ENCODE measurements at places on chromosomes 5 and 9.

DNA sequence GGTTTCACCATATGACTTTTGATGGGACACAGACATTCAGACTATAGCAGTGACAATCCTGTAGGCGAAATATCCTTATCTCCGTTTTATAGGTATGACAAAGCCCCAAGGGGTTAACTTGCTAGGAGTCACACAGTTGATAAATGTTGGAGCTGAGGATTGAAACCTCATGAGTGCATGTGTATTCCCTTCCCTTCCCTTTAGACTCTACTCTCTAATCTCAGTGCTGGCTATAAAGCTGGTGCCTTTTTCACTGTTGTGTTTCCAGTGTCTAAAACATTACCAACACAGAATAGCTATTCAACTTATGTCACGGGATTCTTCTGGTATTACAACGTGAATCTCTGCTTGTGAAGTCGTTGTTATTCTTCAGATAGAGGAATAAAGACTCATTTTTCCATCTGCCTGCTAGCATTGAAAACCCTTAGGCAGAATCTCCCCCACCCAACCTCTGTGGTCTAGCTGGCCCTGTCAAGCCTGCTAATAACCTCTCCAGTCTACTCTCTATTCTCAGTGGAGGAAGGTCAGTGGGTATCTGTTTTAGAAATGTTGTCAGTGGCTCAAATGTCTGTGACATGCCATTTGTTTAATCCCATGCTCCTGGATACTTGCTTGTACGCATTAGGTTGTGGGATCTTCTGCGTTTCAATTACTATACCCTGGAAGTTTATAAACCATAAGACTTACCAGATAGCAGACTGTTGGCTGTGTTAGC lies 121.2 kb downstream of the TLE4 start:
- no peak for DNase-seq

DNA sequence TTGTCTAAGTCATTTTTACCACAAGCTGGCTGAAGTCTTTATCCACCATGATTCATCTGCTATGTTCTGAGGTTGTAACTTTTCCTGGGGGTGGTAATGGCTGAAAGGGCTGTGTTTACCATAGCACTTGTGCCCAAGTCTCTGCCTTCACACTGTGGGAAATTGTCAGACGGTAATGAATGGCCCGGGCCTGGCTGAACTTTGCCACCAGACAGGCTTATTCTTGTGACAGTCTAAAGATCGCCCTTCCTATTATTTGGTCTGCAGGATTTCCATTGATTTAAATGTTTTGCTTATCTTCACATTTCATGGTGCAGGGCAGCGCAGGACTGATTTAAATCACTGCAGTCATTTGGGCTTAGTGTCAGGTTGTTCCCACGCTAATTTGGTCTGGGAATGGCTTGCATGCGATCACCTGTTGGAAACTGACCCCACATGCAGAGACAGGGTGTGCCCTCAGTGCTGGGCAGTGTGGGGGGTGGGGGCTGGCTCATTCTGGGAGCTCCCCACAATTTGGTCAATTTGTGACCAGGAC lies 109.3 kb upstream of the ICE1 start:
- DNase-seq: no peak

DNA sequence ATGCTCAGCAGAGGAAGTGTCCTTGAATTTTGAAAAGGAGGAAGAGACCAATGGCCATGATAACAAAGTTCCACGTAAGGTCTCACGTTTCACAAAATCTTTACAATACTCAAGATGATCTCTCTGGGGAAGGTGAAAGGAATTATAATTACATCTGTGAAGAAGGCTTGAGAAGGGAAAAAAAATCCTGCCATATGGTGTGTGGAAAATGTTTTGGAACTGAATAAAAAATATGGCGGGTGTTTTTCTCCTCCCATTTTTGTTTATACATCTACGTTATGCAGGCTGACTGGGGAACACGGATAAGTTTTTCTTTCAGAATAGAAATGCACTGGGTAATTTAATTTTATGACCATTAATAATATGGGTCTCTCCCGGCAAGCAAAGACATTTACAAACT lies 425.6 kb upstream of the BRINP1 start:
- no peak for DNase-seq

GRCh38 chr5:116358911-116359418 lies 215.7 kb downstream of the SEMA6A start:
- DNase-seq: no peak

DNA sequence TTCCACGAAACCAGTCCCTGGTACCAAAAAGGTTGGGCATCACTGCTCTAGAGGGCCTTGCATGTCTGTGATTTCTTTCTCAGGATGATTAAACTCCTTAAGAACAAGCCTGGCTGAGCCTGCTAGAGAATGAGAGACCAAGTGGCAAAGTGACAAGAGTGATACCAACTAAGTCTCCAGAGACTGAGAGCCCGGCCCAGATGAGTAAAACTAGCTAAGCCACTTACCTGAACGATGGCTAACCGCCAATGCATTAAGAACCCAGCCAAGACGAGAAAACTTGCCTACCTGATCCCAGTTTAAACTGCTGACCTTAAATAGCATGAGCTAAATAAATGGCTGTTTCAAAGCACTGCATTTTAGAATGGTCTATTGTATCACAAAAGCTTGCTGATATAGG lies 5.6 kb upstream of the CCDC152 start:
- no peak for DNase-seq

GRCh38 chr9:19922476-19923118 lies 133.8 kb upstream of the SLC24A2 start:
- no peak for DNase-seq

DNA sequence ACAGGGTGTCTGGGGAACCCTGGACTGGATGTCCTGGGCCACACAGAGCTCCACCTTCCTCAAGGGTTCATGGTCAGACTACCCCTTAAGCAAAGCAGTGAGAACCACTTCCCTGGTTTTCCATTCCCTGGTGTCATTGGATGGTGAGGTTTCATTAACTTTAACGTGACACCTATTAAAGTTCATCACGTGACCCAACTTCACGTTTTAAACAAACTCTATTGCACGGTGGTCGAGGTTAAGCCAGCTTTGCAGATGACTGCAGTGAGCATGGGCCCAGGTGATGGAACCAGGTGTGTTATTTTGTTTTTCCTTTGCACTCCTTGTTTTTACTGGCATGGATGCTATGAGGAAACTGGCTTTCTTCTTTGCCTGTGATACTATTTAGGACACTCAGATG lies 385.7 kb upstream of the IRX1 start:
- DNase-seq: no peak

DNA sequence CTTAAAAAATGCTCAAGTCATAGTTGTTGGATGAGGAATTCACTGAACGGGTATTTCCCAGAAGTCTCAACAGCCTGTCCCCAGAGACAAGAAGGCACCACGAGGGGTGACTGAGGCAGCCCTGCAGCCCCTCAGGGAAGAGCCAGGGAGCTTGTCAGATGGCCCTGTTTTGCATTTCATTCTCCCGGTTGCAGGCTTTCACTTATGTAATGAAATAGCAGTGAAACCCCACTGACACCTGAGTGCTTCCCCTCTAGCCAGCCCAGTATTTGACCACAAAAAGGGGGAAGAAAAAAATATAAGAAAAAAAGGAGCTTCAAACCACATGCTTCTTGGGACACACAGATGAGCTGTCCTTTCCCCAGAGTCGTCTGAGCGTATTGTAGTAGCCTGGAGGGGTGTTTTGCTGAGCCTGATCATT lies 75.3 kb upstream of the IL12B start:
- DNase-seq: no peak

DNA sequence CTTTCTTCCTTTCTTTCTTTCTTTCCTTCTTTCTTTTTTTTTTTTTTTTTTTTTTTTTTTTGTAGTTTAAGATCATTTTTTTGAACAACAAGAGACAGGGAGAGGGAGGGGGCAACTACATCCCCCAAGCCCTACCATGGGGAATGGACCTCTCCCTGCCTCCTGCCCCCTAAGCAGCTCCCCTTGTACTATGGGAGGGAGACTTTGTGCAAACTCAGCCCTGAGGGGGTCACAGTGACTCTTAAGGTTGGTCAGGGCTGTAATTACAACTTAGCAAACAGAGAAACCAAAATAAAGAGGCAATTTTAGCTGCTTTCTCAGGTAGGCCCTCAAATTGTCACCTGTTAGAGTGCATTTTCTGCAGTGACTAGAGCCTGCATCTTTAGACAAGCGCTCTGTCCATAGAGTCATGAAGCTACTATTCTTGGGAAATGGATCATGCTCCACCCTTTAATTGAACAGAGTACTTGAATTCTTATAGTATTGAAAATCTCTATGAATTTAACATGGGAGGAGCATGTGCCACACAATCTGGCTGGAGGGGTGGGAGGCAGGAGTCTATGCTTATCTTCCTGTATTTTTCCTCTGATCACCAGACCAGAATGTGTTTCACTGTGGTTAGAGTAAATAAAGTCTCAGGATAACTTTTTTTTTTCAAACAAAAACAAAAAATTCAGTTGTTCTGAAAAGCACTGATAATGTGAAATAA lies 24.3 kb upstream of the PIK3R1 start:
- DNase-seq: no peak

- DNase-seq: no peak
These were observed 24.1 kb downstream of the PITX1 start for GRCh38 chr5:135009736-135010501.

- no peak for DNase-seq
These were observed 57.3 kb downstream of the S1PR3 start for GRCh38 chr9:89048616-89049015.

DNA sequence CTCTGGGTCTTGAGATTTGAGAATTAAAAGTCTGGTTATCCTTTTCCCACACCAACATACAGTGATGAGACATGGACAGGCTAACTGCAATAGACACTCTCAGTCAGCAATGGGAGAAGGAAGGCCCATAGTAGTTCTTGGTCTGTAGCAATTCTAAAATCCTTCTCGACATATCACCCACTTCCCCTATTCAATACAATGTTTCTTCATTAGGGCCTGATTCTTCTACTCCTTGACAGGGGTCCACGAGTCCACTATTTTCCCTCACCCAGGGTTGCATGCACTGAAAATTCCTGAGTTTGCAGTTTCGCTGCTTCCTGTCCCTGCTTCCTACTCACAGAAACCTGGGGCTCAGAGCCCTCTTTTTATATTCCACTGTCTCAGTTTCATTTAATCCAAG lies 402.8 kb downstream of the MAT2B start:
- DNase-seq: no peak

DNA sequence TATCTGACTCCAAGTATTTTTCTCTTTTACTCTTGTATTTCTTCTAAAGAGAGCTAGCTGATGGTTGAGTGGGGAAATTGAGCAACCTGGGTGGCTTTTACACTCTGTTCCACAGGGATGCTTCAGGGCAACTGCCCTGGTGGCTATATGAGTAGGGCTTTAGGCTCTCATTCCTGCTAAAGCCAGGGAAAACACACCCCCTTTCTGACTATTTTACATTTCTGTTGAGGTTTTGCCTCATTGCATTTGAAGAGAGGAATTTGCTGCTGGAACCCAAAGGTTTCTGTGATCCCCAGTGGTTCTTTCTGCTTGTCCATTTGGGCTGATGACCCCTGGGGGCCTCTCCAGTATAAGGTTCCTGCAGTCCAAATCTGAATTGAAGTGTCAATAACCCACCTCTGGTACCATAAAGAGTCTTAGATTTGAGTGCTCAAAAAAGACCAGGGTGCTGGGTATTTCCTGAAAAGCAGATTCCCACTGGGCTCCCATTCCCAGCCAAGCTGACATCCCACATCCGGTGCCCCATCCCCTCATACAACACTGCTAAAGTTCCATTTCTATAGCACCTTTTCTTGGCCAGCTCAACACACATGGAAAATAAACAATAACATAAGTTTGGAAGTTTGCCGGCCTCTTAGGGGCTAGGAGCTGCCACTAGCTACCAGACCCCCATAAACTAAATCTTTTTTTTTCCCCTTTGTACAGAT lies 59.5 kb downstream of the PAPPA start:
- DNase-seq: no peak

GRCh38 chr9:121282277-121283079 lies 14.5 kb downstream of the GSN start:
- no peak for DNase-seq

DNA sequence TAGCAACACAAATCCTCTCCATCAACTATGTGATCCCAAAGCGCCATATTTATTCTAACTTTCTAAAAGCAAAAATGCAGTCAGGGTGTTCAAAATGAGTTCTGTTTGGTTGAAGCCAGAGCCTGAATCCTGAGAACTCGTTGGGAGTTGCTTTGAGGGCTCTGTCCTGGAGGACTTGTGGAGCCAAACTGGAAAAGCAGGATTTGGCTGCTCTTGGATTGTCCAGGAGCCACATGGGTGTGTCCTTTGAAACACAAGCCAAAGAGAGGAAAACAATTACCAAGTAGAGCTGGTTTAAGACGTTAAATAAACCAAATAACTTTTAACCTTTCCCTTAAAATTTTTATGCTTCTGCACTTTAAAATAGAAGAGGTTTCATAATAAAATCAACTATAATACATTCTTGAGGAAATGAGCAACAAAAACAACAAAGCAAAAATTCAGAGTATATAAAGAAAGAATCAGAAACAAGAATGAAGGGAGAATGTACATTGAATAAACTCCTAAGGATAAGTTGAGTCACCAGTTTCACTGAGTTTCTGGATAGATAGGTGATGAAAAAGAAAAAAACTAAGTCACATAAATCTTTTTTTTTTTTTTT lies 13.5 kb downstream of the C5orf46 start:
- DNase-seq: no peak

DNA sequence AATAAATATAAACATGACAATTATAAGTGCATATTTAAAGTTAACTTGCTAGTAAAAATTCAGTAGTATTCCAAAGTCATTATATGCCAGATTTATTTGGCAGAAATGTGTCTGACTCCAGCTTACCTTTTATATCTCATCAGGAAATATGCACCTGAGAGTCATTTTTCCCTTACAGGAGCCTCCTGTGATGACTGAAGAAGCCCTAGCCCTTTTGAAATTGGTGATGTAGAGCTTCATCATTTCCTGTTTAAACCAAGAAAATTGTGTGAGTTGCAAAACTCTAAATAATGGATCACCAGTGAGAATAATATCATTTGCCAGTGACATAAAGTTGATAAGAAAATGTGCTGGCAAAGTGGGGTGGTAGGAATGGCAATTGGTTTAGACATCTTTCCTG lies 42.1 kb upstream of the CTNND2 start:
- DNase-seq: no peak

DNA sequence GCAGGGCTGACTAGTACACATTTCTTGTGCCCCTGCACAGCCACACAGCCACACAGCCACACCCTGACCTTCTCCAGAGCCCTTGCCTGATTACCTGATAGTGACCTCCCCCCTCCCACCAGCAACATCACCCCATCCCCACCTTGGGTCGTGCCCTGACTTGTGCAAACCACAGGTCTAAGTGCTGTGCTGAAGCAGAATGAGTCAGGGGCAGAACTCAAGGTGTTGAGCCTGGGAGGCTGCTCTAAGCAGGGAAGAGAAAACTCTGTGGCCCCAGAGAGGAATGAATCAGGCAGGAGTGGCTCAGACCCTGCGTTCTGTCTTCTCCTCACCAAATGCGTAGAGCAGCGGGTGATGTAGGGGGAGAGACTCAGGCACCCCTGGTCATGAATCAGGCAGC lies 24.3 kb upstream of the FAT2 start:
- DNase-seq: no peak

- DNase-seq: no peak
These were observed 434.0 kb downstream of the GADD45G start for GRCh38 chr9:90038763-90039162.

GRCh38 chr9:36781533-36781932 lies 208.8 kb downstream of the MELK start:
- no peak for DNase-seq

- DNase-seq: no peak
These were observed 58.8 kb downstream of the SNX30 start for GRCh38 chr9:112809351-112809848.
